ENCODE measurements at places on chromosomes 3 and 15.

GRCh38 chr3:47741925-47742324 lies 39.8 kb downstream of the SMARCC1 start:
- DNase-seq: no peak

DNA sequence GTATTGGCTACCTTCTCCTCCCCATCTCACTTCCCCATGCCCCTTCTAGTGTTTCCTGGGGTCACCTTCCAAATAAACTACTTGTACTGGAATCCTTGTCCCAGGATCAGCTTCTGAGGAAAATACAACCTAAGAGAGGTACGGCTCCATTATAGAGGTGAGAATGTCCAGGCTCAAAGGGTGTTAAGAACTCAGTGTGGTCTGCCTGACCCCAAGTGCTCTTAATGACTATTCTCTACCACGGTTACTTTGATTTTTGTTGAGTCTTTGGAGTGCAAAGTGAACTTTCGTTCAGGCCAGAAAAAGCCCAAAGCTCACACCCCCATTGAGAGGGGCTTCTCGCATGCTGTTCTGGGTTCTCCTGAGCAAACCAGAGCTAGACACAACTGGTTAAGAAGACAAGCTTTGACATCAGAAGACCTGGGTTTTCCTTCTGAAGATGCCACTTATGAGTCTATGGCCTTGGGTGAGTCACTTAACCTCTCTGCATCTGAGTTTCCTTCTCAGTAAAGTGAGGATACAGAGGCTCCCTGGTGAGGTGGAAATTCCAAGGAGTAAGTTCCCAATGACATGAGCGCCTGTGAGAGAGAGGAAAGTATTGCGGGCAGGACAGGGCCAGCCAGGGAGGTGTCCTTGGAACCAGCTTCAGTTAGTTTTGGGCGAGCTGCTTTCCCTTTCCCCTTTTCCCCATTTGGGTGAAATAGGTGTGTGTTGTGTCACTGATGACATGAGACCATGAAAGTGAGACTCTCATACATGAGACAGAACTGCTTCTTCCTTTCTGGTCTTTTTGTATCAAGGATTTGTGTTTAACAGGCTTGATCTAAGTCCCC lies 475.0 kb upstream of the PROK2 start:
- no peak for DNase-seq

GRCh38 chr3:126685021-126685420 lies 19.0 kb upstream of the CHCHD6 start:
- no peak for DNase-seq

DNA sequence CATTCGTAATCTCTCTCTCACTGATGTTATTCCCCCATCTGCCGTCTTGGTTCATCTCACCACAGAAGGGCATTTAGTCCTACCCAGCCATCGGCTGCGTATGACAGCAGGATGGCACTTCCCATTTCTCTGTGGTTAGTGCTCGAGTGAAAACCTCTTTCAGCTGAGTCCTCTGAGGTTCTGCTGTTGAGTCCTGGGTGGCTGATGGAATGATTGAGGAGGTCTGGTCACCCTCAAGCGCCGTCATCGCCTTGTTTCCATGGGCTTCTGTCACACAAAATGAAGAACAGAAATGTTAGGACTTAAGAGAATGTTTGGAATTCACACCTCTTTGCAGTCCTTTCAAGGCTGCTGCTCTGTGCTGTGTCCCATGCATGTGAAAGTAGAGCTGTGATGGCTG lies 9.4 kb upstream of the SACM1L start:
- no peak for DNase-seq

DNA sequence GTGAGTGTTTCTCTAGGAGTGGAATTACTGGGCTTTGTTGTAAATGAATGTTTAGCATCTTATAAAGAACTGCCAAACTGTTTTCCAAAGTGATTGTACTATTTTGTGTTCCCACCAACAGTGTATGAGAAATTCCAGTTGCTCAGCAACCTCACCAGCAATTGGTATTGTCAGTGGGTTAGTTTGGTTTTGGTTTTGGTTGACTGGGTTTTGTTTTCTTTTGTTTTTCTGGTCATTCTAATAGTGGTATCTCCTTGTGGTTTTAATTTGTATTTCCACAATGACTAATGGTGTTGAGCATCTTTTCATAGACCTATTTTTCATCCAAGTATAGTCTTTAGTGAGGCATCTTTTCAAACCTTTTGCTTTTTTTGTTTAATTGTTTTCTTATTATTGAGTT lies 27.1 kb downstream of the FILIP1L start:
- no peak for DNase-seq

- no peak for DNase-seq
Observed at GRCh38 chr3:58962040-58962651, 87.7 kb downstream of the CFAP20DC start.

- peak; percentile 57 for DNase-seq
Observed at GRCh38 chr3:195001961-195002861, 268.7 kb downstream of the XXYLT1 start.

DNA sequence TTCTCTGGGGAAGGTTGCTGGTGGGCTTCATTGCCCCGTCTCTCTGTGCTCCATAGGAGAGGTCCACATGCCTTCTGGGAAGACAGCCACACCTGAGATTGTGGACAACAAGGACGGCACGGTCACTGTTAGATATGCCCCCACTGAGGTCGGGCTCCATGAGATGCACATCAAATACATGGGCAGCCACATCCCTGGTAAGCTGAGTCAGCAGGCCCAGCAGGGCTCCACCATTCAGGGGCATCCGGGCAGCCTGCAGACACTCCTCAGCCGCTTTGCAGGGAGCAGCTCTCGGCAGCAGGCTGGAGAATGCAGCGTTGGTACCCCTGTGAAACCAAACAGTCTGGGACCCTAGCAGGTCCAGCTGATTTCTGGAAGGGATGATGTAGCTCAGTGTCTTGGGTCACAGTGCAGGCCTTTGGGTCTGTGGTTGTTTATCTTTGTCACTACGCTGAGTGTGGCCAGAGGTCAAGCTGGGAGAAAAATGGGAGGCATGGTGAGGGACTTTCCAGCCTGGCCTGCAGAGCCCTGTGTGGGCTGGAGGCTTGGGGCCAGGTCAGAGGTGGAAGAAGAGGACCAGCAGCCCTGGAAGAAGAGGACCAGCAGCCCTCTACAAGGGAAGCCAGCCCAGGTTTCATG lies 67.2 kb downstream of the DNASE1L3 start:
- DNase-seq: no peak

DNA sequence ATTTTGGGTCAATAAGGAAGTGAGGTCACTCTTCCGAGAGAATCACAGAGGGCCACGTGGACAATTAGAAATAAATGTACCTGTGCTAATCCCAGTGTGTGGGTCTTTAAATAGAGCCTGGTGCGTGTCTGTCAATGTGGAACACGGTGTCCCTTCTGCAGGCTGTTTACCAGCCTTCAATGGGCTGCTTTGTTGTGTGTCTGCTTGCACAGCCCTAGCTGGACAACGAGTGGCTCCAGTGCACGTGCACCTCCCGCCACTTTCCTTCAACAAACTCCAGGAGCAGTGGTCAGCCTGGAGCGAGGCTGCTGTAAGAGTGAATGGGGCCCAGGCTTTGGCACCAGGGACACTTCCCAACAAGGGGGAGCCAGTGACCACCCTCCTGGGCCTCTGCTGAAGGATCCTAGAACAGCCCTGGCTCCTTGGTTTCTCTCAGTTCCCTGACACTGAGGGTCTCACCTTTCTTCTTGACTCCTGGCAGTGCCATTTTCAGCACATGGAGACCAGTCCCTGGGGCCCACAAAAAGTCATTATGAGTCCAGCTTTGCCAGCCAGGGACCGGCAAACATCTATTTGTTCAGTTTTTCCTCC lies 76.1 kb downstream of the ISG20 start:
- no peak for DNase-seq

- DNase-seq: no peak
Observed at GRCh38 chr3:52068730-52069129, 12.4 kb upstream of the DUSP7 start.

DNA sequence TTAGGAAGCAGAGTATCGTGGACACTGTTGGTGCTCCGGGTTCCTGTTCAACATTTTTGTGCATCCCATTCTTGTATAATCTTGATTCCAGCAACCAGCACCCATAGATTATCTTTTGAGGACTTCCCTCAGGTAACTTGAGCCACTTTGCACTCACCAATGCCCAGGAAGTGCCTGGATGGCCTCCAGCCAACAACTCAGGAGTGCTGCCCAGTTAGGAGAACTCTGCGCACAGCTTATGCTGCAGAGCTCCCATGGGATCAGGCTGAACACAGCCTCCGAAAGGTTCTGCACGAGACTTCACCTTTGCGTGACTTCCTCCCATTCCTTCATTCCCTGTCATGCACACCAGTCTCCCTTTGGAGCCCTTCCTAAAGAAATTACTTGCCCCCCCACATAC lies 64.3 kb upstream of the LRRN1 start:
- no peak for DNase-seq

DNA sequence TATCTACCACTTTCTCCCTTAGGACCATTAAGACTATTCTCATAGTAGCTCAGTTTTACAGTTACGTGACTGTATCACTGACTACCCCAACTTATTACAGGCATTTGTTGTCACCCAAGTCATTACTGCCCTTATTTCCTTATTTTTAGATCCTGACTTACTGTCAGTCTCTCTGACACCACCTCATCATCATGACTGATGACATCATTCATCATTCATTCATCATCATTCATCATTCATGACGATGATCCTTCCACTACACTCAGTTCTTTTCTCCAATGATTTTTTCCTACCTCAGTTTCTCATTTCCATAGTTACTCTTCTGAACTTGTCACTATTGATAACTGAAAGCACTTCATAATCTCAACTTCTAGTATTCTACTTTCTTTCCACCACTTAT lies 83.8 kb downstream of the ADAM10 start:
- DNase-seq: no peak

- no peak for DNase-seq
Observed at GRCh38 chr3:88219138-88219792, 69.5 kb downstream of the C3orf38 start.

GRCh38 chr3:15860014-15860934 lies 62.5 kb upstream of the ANKRD28 start:
- DNase-seq: peak; percentile 36

DNA sequence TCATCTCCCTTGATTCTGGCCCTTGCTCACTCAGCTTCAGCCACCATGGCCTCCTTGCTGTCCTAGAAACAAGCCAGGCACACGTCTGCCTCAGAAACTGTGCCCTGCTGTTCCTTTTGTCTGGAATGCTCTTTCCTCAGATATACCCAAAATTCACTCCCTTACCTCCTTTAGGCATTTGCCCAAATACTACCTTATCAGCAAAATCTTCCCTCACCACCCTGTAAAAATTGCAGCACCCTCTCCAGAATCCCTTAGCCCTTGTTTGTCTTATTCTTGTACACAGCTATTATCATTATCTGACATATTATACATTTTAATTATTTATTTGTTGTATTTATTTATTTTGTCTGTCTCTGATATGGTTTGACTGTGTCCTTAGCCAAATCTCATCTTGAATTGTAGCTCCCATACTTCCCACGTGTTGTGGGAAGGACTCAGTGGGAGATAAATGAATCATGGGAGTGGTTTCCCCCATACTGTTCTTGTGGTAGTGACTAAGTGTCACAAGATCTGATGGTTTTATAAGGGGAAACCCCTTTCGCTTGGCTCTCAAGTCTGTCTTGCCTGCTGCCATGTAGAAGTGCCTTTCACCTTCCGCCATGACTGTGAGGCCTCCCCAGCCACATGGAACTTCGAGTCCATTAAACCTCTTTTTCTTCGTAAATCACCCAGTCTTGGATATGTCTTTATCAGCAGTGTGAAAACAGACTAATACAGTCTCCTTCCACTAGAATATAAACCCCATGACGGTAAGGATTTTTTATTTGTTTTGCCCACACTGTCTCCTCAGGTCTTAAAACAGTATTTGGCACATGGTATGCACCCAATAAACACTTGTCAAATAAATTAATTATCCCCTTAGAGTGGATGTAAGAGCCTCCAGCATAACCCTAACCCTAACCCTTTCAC lies 60.0 kb upstream of the STT3B start:
- no peak for DNase-seq

DNA sequence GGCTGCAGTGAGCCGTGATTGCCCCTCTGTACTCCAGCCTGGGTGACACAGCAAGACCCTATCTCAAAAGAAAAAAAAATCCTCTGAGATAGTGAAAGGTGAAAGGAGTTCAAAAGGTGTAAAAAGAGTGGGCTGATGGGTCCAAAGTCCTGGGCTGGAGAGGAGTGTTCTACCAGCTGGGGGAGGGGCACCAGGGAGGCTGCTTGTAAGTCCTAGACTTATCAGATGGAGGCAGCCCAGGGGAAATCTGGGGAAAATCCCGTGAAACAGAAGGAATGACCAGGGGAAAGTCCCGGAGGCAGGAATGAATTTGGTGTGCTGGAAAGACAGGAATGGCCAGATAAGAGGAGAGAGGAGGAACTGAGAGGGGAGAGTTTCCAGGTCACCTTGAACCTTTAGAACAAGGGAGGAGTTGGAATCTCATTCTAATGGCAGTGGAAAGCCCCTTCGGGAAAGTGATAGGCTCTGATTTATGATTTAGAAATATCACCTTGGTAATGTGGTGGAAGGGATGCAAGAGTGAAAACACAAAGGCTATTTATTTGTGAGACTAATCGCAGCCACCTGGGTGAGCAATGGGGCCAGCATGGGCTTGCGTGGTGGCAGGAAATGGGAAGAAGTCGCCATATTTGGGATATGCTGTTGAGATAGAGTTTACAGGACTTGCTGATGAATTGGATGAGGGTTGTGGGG lies 23.4 kb upstream of the PPP4R2 start:
- DNase-seq: no peak

All from left cardiac atrium (tissue), 4 donors.